ENCODE measurements at places on chromosomes 7 and 10.

GRCh38 chr10:43623351-43623750 lies 17.1 kb downstream of the ZNF485 start:
- no peak for DNase-seq

DNA sequence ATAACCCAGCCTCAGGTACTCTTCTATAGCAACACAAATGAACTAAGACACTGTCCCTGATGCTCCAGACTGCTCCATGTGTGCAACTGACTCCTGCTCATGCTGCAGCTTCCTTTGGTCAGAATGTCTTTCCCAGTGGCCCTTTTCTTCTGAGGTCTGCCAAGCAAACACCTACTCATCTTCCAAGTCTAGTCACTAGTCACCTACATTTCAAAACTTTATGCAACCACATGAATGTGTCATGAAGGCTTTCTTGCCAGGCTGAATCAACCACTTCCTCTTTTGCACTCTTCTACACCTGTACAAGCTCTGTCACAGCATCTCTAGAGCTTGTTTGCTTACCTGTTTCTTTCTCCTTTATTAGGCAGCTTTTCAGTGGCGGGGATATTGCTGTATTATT lies 75.8 kb downstream of the LSMEM1 start:
- DNase-seq, result no peak

DNA sequence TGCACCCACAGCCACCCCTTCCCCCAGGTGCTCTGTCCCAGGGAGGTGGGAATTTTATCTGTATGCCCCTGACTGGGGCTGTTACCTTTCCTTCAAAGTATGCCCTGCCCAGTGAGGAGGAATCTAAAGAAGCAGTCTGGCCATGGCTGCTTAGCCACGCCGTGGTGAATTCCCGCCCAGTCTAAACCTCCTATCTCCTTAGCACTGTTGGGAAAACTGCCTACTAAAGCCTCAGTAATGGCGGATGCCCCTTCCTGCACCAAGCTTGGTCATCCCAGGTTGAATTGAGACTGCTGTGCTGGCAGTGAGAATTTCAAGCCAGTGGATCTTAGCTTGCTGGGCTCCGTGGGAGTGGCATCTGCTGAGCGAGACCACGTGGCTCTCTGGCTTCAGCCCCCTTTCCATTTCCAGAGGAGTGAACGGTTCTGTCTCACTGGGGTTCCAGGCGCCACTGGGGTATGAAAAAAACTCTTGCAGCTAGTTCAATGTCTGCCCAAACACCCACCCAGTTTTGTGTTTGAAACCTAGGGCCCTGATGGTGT lies 87.2 kb downstream of the ABCC2 start:
- DNase-seq, result no peak

GRCh38 chr7:132193898-132194297 lies 382.4 kb downstream of the PLXNA4 start:
- no peak for DNase-seq

GRCh38 chr7:20320322-20320721 lies 10.4 kb upstream of the ITGB8 start:
- DNase-seq, result no peak

GRCh38 chr10:52706332-52707070 lies 66.1 kb downstream of the MBL2 start:
- DNase-seq, result no peak

GRCh38 chr7:47596502-47597202 lies 14.7 kb upstream of the TNS3 start:
- DNase-seq, result no peak

- DNase-seq, result no peak
These were observed 156.2 kb upstream of the FRMD4A start for GRCh38 chr10:14486777-14487487.

Data from stimulated activated CD8-positive, alpha-beta memory T cell treated with anti-CD3 and anti-CD28 coated beads, Interleukin-7, amount 100 ng/mL, for 1 hour (primary cell).